ENCODE measurements at places on chromosomes 5 and 9.
A peak's percentile ranks its signal among the peaks of the same experiment; 100 is the strongest.

- DNase-seq = no peak
These were observed 1.4 kb downstream of the DAB2 start for GRCh38 chr5:39423331-39423751.

- DNase-seq = no peak
These were observed 17.7 kb downstream of the RAPGEF6 start for GRCh38 chr5:131617140-131617822.

- no peak for DNase-seq
These were observed 15.6 kb downstream of the NDUFA8 start for GRCh38 chr9:122143876-122144405.

- DNase-seq = no peak
These were observed 310.0 kb downstream of the ASTN2 start for GRCh38 chr9:117104716-117105495.

- DNase-seq = no peak
These were observed 131.7 kb downstream of the ADAMTS16 start for GRCh38 chr5:5271786-5272321.

- no peak for DNase-seq
These were observed 65.7 kb downstream of the SREK1 start for GRCh38 chr5:66209794-66210193.

DNA sequence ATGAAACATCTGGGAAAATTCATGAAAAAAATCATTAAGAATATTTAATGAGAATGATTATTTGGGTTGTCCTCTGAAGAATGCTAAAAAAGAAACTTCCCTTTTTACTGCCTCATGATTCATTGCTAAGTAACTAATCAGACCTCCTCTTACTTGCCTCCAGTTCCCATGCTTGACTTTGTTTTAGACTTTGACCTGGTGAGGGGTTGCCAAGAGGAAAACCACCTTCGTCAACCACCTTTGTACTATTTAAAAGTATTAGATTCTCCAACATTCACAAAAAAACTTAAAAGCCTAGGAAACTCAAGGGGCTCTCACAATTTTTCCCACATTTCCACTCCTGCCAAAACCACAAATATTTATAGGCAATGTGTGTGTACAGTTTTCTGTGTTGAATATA lies 115.2 kb upstream of the ST8SIA4 start:
- DNase-seq = no peak

DNA sequence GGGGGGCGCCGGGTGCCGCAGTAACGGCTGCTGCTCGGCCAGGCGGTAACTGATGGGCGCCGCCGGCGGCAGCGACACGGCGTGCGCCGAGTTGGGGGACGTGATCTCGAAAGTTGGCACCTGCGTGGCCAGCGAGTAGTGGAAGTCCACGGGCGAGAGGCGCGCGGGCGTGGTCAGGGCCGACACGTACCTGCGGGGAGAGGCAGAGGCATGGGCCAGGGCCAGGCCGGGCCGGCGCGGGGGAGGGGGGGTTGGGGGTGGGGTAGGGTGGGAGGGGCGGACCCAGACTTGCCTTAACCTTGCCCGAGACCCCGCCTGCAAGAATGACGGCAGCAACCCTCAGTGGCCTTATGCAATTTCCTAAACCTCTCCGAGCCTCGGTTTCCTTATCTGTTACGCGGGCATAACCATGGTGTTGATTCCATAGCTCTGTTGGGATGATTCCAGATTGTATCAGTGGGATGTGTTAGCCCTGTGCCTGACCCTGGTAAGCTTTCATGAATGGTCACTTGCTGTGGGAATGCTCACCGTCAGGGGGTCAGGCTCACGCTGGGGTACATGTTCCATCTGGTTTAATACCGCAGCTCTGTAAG lies 53.0 kb downstream of the PSD2 start:
- no peak for DNase-seq

- no peak for DNase-seq
These were observed 18.3 kb upstream of the RNF180 start for GRCh38 chr5:64147379-64147778.

GRCh38 chr5:107542831-107543231 lies 127.9 kb downstream of the EFNA5 start:
- DNase-seq = no peak

GRCh38 chr5:68405784-68406743 lies 190.5 kb downstream of the PIK3R1 start:
- DNase-seq = no peak

DNA sequence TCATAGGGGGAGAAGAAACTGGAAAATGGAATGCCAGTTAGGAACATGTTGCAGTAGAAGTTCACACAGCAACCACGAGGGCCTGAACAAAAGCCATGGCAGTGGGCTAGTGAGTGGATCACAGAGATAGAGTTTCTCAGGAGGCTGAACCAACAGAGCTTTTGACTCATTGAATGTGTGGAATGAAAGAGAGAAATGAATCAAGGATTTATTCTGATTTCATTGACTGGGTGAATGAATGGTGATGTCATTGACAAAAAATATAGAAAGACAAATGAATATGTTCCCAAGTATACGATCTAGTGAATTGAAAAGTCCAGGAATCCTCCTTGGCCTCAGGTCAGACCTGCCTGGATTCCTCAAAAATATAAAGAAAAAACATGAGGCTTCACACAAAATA lies 99.2 kb downstream of the ZNF462 start:
- DNase-seq = no peak

- no peak for DNase-seq
These were observed 81.2 kb downstream of the ZCCHC7 start for GRCh38 chr9:37201581-37201980.

GRCh38 chr5:108214857-108215256 lies 167.0 kb downstream of the FBXL17 start:
- DNase-seq = no peak

DNA sequence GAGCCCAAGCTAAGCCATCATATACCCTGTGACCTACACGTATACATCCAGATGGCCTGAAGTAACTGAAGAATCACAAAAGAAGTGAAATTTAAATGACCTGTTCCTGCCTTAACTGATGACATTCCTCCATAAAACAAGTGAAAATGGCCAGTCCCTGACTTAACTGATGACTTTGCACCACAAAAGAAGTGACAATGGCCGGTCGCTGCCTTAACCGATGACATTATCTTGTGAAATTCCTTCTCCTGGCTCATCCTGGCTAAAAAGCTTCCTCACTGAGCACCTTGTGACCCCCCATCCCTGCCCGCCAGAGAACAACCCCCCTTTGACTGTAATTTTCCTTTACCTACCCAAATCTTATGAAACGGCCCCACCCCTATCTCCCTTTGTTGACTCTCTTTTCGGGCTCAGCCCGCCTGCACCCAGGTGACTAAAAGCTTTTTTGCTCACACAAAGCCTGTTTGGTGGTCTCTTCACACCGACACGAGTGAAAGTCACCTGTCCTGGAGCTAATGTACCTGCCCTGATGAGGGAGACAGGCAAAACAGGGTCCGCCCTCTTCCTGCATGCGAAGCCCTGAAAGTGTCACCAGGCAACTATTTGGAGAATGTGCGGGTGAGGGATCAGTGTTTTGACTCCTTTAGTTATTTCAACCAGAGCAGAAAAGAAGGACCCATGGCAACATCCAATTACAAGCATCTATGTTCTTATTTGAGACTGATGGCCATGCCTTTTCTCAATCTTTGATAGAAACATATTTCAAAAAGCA lies 266.1 kb downstream of the SMARCA2 start:
- DNase-seq = no peak

GRCh38 chr5:36875051-36875789 lies 1.3 kb upstream of the NIPBL start:
- peak; percentile 45 for DNase-seq

DNA sequence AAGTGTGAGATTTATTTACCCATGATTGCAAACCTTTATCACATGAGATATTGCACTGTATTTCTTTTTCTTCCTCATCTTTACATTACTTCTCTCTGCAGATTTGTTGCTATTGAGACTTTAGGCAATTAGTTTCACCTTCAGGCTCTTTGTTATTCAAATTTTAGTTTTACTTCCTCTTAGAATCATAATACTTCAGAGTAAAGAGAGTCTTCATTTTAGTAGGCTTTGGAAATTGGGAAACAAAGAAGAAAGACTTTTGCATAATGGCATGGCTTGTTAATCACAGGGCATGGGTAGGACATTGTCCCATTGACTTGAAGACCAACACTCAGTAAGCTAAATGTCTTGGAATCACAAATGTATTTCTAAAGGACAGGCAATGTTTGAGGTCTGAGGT lies 1.2 kb upstream of the PCDHGA5 start:
- no peak for DNase-seq

DNA sequence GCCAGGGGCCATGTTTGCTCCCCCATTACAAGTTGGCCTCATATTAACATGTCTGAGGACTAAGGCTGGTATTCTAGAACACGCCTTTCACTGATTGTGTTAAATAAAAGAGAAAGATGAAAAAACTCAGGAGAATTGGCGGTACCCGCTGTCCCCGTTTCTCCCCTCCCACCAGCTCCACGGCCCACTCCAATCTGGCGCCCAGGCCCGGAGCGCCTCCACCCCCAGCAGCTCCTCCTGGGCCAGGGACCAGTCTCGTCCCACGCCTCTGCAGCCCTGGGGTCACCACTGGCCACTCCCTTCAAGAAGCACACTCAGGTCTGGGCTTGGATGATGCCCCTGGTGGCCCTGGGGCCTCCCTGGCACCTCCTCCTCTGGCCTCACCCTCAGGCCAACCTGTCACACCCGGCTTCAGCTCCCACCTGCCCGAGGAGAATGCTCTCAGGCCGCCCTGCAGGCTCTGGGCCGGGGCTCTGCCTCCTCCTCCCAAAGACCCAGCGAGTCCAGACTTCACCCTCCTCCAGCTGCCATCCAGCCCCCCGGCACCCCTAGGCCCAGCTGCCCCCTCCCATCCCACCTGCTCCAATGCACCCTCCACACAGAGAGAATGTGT lies 133.0 kb upstream of the PPP1R26 start:
- no peak for DNase-seq

GRCh38 chr9:101562966-101563365 lies 29.3 kb downstream of the RNF20 start:
- DNase-seq = no peak

DNA sequence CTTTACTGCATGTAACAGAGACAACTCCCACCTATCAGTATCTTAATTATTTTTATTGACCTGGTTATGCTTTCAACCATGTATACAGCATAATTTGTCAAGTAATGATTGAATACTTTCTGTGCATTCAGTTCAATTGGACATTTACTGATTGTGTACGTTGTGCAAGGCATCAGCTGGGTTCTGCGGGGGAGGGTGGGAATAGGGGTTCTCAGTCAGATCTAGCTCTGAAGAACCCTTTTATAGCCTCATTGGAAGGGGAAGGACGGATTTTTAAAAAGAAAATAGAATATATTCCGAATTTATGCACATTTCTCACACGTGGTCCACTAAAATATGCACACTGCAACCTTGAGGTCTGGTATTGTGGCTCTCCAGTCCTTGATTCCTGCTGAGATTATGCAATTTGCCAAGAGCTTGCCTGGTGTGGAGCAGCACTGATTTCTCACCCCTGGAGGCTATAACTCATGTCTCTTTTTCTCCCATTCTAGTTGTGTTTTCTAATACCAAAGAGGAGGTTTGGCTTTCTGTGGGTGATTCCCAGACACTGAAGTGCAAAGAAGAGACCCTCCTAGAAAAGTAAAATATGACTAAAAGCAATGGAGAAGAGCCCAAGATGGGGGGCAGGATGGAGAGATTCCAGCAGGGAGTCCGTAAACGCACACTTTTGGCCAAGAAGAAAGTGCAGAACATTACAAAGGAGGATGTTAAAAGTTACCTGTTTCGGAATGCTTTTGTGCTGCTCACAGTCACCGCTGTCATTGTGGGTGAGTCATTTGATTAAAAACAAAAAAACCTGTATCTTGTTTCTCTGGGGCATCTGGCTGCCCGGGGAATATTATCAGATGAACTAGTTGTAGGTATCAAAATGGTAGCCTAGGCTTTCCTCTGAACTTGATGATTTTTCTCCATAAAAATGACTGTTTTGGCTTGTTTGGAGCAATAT lies 1.7 kb downstream of the SLC1A3 start:
- no peak for DNase-seq

All from glutamatergic neuron (in vitro differentiated cells).